CD4-positive, alpha-beta T cell (primary cell): ENCODE measurements at places on chromosomes 3 and 15. TPM values are rescaled to one million over a fixed set of nuclear protein-coding genes. Genes with fewer than 3 reads are reported as not detected.

The STX19 gene
- total RNA-seq, result not detected

The CCDC39 gene
- not detected for total RNA-seq

DNA sequence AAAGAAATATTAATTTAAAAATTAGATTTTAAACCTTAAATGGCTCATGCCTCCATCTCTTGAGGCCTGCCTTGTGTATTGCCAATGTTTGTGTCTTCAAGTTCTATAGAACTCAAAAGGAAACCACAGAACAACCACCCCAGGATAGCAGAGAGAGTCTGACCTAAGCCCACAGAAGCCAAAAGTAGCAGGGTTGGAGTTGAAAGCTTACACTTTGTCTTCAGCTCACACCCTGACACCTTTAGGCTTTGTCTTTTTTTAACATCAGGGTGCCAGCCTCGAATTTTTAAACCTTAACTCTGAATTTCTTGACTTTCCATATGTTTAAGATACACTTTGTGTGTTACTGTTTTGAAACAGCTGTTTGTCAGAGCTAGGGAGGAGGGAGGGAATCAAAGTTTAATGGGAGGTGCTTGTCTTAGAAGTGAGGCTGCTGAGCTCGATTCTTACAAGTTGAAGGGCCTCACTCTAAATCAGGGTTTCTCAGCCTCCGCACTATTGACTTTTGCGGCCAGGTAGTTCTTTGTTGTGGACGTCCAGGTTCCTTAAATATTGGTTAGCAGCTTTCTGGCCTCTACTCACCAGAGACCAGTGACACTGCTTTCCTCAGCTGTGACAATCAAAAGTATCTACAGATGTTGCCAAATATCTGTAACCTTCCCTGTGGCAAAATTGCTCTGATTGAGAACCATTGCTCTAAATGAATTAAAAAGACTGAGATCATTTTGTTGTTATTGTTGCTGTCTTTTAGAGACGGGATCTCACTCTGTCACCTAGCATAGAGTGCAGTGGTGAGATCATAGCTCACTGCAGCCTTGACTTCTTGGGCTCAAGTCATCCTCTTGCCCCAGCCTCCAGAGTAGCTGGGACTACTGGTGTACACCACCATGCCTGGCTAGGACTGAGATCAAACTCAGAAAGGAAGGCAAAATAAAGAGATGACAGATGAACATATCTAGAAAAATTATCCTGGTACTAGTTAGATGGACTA lies 139.2 kb upstream of the EOMES start:
- no peak for DNase-seq
- peaks cover 26% of the 10 kb centered on the region for H3K4me1 ChIP-seq
- no peak overlapping the region for H3K4me3 ChIP-seq
- peak overlapping the region; percentile 67 for H3K27ac ChIP-seq

The GRAMD2A gene
- not detected for total RNA-seq

The COL6A6 gene
- total RNA-seq, result not detected

DNA sequence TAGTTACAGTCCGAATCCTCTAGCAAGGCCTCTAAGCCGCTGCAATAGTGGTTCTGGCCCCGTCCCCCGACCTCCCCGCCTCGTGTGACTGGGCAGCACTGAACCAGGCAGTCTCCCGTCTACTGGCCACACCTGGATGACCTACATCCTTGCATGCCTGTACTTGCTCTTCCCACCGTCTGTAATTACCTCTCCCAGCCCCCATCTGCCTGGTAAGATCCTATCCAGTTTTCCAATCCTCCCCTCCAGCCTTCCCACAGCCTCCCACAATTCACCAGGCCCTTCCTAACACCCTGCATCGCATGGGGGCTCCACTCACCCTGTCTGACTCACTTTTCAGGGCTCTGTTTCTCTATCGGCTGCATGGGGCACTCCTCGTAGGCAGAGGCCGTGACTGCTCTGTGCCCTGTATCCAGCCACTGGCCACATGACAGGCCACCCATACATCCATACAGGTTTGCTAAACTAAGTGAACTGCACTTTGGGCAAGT lies 32.8 kb downstream of the XXYLT1 start:
- H3K27me3 ChIP-seq, result no peaks in the 10 kb centered on the region
- no peak overlapping the region for H3K4me3 ChIP-seq
- no peaks in the 10 kb centered on the region for H3K4me1 ChIP-seq
- no peak for DNase-seq
- no peak overlapping the region for H3K27ac ChIP-seq

- H3K27ac ChIP-seq, result no peak overlapping the region
- no peaks in the 10 kb centered on the region for H3K27me3 ChIP-seq
- no peak overlapping the region for H3K4me3 ChIP-seq
- DNase-seq, result no peak
These were observed 650 bp upstream of the MORC1 start for GRCh38 chr3:109118584-109118983.

DNA sequence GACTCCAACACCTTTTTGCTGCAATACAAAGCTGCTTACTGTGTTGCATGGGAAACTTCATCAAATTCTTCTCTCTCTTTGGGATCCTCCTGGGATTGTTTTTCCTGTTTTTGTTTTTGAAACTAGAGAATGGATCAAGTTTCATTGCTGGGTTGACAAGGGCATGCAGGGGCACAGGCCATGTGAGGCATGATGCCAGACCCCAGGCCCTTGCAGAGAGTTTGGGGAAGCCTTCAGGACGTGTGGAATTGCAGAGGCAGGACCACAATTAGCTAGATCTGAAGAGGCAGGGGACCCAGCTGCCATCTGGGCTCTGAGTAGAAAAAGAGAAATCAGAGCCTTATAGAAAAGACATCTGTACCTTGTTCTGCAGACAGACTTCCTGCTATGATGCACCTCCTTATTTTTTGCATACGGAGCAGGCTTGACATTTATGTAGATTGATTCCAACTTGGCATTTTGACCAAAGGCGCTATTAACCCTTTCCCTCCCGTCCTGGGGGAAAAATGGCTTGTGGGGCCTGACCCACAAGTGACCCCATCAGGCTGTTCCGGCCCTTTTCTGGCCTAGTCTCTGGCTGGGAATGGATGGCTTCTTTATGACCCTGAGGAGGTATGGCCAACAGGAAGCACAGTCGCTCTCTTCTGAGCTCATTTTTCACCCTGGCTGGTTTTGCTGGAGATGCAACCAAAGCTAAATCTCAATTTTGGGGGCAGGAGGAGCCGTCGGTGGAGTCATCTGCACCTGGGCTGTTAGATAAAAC lies 44.3 kb upstream of the CHRNB4 start:
- no peaks in the 10 kb centered on the region for H3K36me3 ChIP-seq
- no peak overlapping the region for H3K27ac ChIP-seq
- H3K4me3 ChIP-seq, result no peak overlapping the region
- H3K4me1 ChIP-seq, result no peaks in the 10 kb centered on the region
- H3K27me3 ChIP-seq, result no peaks in the 10 kb centered on the region

GRCh38 chr15:40985541-40986330 lies 32.5 kb downstream of the CHAC1 start:
- H3K36me3 ChIP-seq, result peaks cover 79% of the 10 kb centered on the region
- H3K4me1 ChIP-seq, result no peaks in the 10 kb centered on the region
- H3K27me3 ChIP-seq, result no peaks in the 10 kb centered on the region
- no peak overlapping the region for H3K27ac ChIP-seq
- no peak overlapping the region for H3K4me3 ChIP-seq

- H3K4me1 ChIP-seq, result no peaks in the 10 kb centered on the region
- H3K27me3 ChIP-seq, result no peaks in the 10 kb centered on the region
- DNase-seq, result no peak
These were observed 108.2 kb upstream of the MBNL1 start for GRCh38 chr3:152160350-152161011.

The GOLGA6L4 gene
- 2.9 TPM for total RNA-seq

The IFT80 gene
- total RNA-seq, result 16.1 TPM

DNA sequence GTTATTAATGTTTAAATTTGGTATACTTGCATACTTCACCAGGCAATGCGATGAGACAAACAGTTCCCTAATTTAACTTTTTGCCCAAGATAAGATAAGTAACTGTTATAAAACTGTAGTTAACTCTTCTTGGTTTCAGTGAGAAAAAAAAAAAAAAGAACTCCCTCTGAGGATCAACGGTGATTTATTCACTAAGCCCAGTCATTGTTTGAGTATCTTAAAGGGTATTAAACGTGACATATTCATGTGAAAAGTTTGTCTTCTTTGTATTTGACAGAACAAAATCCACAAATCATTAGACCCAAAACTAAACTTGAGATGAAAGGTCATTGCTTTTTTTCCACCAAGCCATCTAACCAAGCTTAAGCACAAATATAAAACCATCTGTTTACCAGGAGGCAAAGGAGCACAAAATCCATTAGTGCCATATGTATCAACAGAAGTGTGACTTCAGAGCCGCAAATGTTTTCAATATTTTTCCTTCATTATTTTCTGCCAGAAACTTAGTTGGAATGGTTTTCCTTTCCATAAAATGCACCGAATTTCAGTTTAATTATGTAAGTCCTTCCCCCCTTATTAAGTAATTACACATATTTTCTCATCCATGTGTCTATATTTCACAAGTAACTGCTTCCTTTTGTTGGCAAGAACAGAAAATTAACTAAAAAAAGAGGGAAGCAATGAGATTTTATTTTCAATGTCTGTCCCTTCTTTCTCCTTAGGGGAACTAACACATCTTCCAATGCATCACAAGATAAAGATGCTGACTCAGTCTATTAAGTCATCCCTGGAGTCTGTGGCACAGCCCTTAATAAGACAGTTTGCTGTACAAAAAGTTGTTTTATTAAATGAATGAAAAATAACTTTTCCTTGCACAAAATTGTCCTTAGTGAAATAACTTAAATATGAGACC lies 92.2 kb upstream of the RAP2B start:
- no peaks in the 10 kb centered on the region for H3K36me3 ChIP-seq
- no peak overlapping the region for H3K27ac ChIP-seq
- H3K27me3 ChIP-seq, result no peaks in the 10 kb centered on the region
- H3K4me3 ChIP-seq, result no peak overlapping the region
- no peaks in the 10 kb centered on the region for H3K4me1 ChIP-seq

GRCh38 chr3:9761919-9762318 lies 7.8 kb downstream of the CAMK1 start:
- no peak overlapping the region for H3K27ac ChIP-seq
- H3K4me3 ChIP-seq, result no peak overlapping the region
- peaks cover under 1% of the 10 kb centered on the region for H3K4me1 ChIP-seq
- no peaks in the 10 kb centered on the region for H3K27me3 ChIP-seq
- H3K36me3 ChIP-seq, result peaks cover 41% of the 10 kb centered on the region

- H3K4me1 ChIP-seq, result no peaks in the 10 kb centered on the region
- no peak for DNase-seq
- H3K27ac ChIP-seq, result no peak overlapping the region
- peaks cover 27% of the 10 kb centered on the region for H3K27me3 ChIP-seq
- no peaks in the 10 kb centered on the region for H3K36me3 ChIP-seq
- H3K4me3 ChIP-seq, result no peak overlapping the region
These were observed 3.7 kb upstream of the SLCO2A1 start for GRCh38 chr3:134033315-134033996.

The PARP6 gene
- 133 TPM for total RNA-seq

- H3K27ac ChIP-seq, result no peak overlapping the region
- no peaks in the 10 kb centered on the region for H3K27me3 ChIP-seq
- no peak for DNase-seq
These were observed 787.7 kb downstream of the NAALADL2 start for GRCh38 chr3:175646865-175647264.

The GOLGA8T gene
- not detected for total RNA-seq

The MGLL gene
- 0.38 TPM for total RNA-seq

GRCh38 chr15:70429056-70429722 lies 331.5 kb upstream of the TLE3 start:
- no peaks in the 10 kb centered on the region for H3K36me3 ChIP-seq
- H3K27ac ChIP-seq, result no peak overlapping the region
- H3K4me3 ChIP-seq, result no peak overlapping the region
- no peaks in the 10 kb centered on the region for H3K27me3 ChIP-seq
- no peak for DNase-seq

The ALDH1A3 gene
- not detected for total RNA-seq

- peaks cover 58% of the 10 kb centered on the region for H3K4me1 ChIP-seq
- H3K27ac ChIP-seq, result no peak overlapping the region
- H3K36me3 ChIP-seq, result peaks cover 5% of the 10 kb centered on the region
- DNase-seq, result no peak
- no peak overlapping the region for H3K4me3 ChIP-seq
- no peaks in the 10 kb centered on the region for H3K27me3 ChIP-seq
These were observed 6.6 kb downstream of the PRKCD start for GRCh38 chr3:53167418-53168174.

DNA sequence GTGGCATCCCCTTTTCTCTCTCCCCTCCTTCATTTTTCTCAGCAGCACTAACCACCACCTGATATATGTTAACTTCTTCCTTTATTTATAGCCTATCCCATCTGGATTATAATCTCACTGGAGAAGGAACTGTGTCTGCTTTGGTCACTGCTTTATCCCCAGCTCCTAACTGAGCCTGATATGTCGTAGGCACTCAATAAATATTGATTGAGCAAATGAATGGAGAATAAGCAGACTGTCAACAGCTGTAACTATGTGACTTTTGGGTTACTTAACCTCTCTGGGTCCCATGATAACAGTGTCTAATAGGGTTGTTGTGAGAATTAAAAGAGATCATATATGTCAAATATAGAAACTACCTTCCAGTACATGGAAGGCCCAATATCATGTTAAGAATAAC lies 127.9 kb downstream of the MECOM start:
- no peaks in the 10 kb centered on the region for H3K4me1 ChIP-seq
- no peak for DNase-seq
- no peaks in the 10 kb centered on the region for H3K36me3 ChIP-seq
- H3K4me3 ChIP-seq, result no peak overlapping the region
- H3K27me3 ChIP-seq, result no peaks in the 10 kb centered on the region

DNA sequence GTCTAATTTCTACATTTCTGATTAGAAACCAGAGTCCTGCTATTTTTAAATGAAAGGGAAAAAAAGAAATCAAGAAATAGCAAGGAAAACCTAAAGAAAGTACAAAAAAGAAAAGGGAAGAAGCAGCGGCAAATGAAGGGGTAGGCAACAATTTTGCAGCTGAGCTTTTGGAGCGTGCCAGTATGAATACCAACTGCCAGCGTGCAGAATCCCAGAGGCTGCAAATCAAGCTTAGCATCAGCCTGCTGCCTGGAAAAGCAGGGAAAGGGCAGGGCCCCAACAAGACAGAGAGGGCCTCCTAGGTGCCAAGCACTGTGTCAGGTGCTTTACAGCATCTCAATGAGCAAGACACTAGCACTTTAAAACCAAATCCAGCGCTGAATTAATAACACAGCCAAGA lies 176.8 kb downstream of the STT3B start:
- no peaks in the 10 kb centered on the region for H3K27me3 ChIP-seq
- no peaks in the 10 kb centered on the region for H3K4me1 ChIP-seq
- no peak for DNase-seq
- no peak overlapping the region for H3K4me3 ChIP-seq

The WDR72 gene
- total RNA-seq, result not detected

DNA sequence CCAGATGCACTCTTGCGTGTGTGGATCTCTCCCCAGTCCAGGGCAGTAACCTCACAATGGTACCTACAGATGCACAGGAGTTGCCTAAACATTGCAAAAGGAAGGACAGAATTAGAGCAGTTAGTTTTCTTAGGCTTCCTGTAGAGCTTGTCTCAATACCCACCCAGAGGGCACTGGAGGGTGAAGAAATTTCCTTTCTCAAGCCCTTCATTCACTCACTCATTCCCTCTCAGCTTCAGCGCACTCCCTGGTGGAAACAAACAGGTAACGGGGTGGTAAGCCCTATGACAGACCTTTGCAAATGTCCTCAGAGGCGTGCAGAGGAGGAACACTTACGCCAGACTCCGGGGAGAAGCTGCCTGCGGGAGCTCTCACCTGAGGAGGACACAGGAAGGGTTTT lies 267.4 kb upstream of the HES1 start:
- no peaks in the 10 kb centered on the region for H3K36me3 ChIP-seq
- H3K4me3 ChIP-seq, result no peak overlapping the region
- H3K27me3 ChIP-seq, result peaks cover 7% of the 10 kb centered on the region
- no peak overlapping the region for H3K27ac ChIP-seq

The TIMP4 gene
- not detected for total RNA-seq
